ENCODE measurements at places on chromosomes 13 and 19. TPM values are rescaled to one million over a fixed set of nuclear protein-coding genes. Genes with fewer than 3 reads are reported as not detected.

COX7A1 gene
- total RNA-seq = 1.6 TPM

COL4A2 gene
- total RNA-seq = 47.3 TPM

COPE gene
- total RNA-seq = 92.5 TPM

COX6B2 gene
- under 0.01 TPM for total RNA-seq

NUP58 gene
- total RNA-seq = 107 TPM

C19orf73 gene
- 1.2 TPM for total RNA-seq

TEX26 gene
- 1.2 TPM for total RNA-seq

All from frontal cortex (tissue), 4 donors.